ENCODE measurements at places on chromosomes 6 and 20. TPM values are rescaled to one million over a fixed set of nuclear protein-coding genes. Genes with fewer than 3 reads are reported as not detected.

The TBXT gene
- not detected for total RNA-seq

GRCh38 chr6:27814665-27815424, 97.4 kb downstream of the OR2B2 start:
- DNase-seq, result peak; percentile 98

DNA sequence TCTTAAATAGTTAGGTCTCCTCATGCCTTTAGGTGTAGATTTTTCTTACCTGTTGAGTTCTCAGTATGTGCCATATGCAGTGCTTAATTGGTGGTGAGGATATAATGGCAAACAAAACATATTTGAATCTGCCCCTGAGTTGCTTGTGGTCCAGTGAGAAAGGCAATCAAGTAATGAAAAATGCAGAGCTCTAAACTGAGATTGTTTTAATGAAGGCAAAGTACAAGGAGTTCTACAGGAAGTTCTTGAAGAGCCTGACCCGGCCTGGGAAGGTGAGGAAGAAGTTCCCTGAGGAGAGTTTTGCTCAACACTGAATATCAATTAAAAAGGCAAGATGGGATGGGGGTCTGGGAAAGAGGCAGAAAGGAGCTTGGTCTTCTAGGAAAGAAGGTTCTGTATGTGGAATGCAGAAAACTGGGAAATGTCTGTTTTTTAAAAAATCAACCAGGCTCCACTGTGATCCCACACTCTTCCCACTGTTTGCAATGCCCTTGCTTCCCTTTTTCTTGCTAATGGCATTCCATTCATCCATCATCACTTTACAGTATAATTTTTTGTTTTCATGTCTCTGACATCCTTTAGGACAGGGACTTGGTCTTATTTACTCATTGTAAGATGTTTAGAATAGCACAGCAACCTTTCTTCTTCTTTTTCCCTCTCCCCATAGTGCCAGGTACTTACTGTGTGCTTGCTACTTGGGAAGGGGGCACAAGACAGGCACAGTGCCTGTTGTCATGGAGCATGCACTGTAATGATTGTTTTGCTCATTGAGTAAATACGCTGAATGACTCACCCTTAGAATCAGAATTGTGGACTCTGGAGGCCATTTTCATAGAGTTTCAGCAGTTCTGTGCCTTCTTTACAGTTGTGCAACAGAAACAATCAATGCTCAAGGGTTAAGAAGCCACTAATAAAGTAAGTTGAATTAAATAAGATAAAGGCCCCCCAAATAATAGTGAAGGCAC, 64.3 kb downstream of the ANKS1A start:
- peak; percentile 91 for DNase-seq

The ZBTB46 gene
- 5.4 TPM for total RNA-seq

- peak; percentile 84 for DNase-seq
Measured at GRCh38 chr6:133568970-133569889, 319.7 kb upstream of the TCF21 start.

DNA sequence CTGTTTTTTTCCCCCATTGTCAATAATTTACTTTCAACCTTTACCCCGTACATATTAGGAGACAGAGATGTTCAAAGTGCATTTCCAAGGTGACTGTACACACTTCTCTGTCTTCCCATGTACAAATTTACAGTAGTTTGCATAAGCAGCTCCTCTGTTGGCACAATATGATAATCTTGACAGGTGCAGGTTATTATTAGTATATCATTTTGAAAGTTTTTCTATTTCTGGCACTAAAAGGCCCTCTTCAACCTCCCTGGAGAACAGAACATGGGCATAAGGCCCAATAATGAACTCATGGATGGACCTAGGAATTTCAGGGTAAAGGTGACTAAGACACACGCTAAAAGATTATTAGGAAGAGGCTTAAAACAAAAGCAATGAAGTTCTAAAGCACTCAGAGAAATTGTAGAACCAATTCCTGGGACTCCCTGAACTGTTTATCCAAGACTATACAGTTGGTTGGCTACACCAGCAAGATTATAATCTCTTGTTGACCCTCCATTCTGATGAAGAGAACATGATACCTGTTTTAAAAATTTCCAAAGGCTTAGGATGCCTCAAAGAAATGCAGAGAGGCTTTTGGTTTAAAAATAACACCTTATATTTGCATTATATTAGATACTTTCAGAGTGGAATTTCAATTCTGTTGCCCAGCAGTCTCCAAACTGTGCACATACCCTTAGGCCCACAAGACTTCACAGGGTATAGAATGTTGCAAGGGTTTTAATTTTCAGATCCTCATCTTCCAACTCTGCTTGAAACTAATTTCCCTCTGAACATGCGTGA, 1.1 kb downstream of the AIG1 start:
- peak; percentile 20 for DNase-seq

DNA sequence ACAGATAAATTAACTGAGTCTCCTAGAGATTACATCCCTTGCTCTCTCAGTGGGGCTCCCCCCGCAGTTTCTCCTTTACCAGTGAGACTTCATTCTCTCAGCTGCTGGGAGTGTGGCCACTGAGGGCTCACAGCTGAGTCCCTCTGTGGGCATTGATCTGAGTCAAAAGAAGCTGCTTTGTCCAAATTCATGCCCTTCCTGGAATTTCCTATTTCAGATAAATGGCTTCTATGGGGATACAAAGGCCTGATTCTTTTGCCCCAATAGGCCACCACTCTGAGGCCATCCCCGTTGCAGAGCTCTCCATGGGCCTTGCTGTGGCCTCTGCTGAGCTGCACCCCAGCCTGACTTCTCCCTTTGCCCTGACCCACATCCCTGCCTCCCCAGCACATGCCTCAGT, 10.0 kb downstream of the CST5 start:
- no peak for DNase-seq

The TINAG gene
- total RNA-seq, result 16.5 TPM

The FKBP5 gene
- 146 TPM for total RNA-seq

- DNase-seq, result peak; percentile 64
Measured at GRCh38 chr6:10460096-10460495, 45.2 kb upstream of the TFAP2A start.

GRCh38 chr20:46554828-46555227, 4.4 kb upstream of the OCSTAMP start:
- DNase-seq, result no peak

DNA sequence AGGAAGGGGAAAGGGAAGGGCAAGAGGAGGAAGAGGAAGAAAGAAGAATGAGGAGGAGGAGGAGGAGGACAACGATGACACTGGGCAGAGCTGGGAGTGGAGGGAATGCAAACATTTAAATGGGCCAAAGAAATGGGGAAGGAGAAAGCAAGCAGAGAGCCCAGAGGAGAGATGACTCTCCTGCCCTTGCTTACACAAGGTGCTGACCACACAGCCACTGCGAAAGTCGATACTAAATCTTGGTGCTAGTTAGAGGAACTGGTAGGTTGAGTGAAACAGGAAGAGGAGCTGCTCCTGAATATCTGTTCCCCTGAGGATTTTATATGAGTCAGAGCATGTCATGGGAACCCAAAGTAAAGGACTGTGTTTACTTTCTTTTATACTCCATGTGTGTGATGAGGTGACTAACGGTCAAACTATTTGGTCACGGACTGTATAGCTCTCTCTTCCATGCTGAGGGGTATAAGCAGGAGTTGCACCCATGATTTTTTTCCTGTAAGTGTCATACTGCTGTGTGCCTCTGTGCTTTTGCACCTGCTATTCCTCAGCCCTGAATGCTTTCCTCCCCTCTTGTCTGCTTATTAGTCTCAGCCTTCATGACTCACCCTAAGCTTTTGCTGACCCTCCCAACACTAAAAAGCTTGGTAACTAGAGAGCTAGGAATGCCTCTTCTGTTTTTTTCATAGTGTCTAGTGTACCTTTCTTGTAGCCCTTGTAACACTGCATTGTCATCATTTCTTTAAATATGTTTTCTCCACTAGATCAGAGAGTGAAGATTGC, 9.5 kb upstream of the PAQR8 start:
- DNase-seq, result peak; percentile 99

DNA sequence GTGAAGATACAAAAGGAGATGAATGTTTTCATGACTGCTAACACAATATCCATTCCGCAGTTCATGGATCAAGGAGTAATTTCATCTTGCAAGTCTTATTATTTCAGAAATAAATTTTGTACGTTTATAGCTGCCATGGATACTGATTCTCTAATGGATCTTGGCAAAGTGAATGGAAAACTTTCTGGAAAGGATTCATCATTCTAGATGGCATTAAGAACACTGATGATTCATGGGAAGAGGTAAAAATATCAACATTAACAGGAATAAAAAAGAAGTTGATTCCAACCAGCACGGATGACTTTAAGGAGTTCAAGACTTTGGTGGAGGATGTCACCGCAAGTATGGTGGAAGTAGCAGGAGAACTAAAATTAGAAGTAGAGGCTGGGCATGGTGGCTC, 2.8 kb downstream of the HUS1B start:
- no peak for DNase-seq

DNA sequence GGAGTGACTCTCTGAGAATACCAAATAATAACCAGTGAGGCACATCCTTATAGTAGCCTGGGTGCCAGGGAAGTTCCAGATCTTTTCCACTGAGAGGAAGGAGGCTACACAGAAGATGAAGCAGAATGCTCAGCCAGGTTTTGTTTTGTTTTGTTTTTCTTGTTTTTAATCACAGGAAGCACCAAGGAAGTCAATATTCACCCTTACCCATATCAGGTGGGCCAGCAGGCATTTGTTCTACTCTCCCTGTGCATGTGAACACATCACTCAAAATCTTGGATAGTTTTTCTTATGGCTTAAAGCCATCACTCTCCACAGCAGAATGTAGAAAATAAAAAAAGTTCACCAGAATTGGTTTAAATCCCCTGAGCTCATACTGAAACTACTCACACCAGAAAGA, 10.5 kb downstream of the SLC17A1 start:
- DNase-seq, result no peak

DNA sequence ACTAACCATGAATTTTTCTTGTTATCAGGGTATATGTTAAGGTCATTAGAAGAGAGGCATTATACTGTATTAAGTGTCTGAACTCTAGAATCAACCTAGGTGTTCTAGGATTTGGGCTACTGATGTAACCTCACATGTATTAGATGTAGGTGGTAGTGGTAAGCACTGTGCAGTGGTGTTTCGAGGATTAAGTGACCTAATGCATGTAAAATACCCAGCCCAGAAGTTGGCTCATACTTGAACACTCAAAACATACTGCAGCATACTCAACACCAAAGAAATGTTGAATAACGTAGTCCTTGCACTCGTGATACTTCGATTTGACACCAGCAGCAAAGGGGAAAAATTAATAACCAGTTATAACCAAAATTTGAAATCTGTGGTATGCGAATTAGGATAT, 48.7 kb downstream of the QKI start:
- DNase-seq, result no peak

The SIRPD gene
- total RNA-seq, result not detected

The MROH8 gene
- 1.2 TPM for total RNA-seq

- no peak for DNase-seq
Measured at GRCh38 chr20:62413025-62413570, 6.0 kb upstream of the CABLES2 start.

GRCh38 chr6:14108571-14109410, 8.8 kb upstream of the CD83 start:
- peak; percentile 65 for DNase-seq

- DNase-seq, result no peak
Measured at GRCh38 chr20:48609491-48609978, 218.3 kb downstream of the PREX1 start.

GRCh38 chr6:1747003-1747402, 137.3 kb downstream of the FOXC1 start:
- DNase-seq, result peak; percentile 98

DNA sequence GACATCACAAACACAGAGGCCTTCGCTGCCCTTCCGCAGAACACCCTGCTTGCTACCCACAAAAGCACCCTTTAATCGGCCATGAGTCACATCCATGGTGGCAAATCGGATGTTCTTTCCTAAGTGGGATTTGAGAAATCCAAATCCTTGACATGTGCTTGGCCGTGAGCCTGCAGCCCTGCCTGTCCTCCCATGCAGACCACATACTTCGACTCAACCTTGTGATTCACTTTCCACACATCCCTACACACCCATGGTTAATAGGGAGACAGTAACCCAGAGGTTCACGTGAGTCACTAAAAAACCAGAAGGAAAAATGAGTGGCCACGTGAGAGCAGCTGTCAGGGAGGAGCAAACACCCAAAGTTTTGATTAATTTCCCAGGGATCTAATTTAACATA, 19.4 kb downstream of the RAMACL start:
- DNase-seq, result peak; percentile 94

The SLC22A16 gene
- not detected for total RNA-seq

GRCh38 chr6:169211881-169212280, 41.8 kb downstream of the THBS2 start:
- no peak for DNase-seq

DNA sequence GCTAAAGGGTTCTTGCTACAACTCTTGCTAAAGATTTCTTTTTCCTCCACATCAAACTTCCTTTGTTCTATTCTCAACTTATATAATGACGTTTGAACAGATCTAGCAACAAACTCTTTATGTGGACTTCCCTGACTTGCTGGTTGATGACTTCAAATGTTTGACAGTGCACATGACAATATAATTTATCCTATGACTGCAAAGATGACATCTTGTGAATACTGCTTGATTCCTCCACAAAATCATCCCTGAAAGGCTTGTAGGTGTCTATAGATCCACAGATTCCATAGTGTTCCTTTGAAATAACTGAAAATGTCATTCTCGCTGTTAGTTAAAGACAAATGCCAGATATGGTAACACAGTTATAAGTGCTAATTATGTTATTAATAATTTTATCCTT, 478.9 kb downstream of the NKAIN2 start:
- no peak for DNase-seq

- no peak for DNase-seq
Measured at GRCh38 chr6:55875400-55875799, at the start of gene BMP5. BMP5 (minus strand) TSS chr6:55875590; CDS start chr6:55874865, 725 bp downstream.

DNA sequence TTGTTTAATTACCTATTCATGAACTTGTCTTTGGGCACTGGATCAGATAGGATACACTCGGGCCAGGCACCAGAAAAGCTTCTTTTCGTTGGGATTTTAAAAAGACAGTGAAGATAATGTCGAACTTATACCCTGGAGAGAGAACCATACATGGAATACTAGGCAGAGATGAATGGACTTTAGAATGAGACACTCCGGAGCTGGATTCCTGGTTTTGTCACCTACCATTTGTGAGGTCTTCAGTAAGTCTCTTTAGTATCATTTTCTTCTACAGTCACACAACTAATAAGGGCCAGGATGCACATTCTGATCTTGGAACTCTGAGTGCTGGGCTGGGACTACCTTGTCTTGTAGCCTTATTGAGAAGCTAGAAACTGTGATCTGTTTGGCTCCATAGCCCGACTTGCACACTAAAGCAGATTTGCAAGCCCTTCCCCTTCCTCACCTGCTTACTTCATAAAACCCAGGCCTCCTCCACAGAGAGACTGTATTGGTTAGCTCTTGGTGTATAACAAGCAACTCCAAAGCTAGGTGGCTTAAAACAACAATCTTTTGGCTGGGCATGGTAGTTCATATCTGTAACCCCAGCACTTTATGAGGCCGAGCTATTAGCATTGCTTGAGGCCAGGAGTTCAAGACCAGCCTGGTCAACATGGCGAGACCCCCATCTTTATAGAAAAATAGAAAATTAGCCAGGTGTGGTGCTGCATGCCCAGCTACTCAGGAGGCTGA, 7.4 kb upstream of the IFT52 start:
- no peak for DNase-seq

All from renal cortical epithelial cell (primary cell).